Fibroblast of lung (primary cell): ENCODE measurements at places on chromosomes 6 and 20. TPM values are rescaled to one million over a fixed set of nuclear protein-coding genes. Genes with fewer than 3 reads are reported as not detected.
A peak's percentile ranks its signal among the peaks of the same experiment; 100 is the strongest.

DNA sequence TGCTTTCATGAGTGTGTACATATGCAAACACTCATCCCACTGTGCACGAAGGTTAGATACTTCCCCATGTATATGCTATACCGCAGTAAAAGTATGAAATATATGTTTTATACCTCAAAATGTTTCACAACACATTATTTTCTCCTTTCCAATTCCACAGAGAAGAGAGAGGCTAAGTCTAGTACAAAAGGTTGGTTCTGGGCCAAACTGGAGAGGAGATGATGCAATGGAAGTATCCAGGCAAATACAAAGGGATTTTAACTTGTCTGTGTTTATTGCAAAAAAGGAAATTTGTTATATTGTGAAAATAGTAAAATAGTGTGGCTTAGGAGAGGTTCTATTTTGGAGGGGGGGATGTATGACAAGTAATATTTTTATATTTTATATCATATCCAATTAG is 112.6 kb downstream of the PLCB1 start:
- H3K36me3 ChIP-seq: no peaks in the 10 kb centered on the region
- H3K4me3 ChIP-seq: no peak overlapping the region
- H3K27ac ChIP-seq: no peak overlapping the region
- no peaks in the 10 kb centered on the region for H3K27me3 ChIP-seq
- peaks cover 3% of the 10 kb centered on the region for H3K4me1 ChIP-seq
- peak; percentile 56 for DNase-seq

DNA sequence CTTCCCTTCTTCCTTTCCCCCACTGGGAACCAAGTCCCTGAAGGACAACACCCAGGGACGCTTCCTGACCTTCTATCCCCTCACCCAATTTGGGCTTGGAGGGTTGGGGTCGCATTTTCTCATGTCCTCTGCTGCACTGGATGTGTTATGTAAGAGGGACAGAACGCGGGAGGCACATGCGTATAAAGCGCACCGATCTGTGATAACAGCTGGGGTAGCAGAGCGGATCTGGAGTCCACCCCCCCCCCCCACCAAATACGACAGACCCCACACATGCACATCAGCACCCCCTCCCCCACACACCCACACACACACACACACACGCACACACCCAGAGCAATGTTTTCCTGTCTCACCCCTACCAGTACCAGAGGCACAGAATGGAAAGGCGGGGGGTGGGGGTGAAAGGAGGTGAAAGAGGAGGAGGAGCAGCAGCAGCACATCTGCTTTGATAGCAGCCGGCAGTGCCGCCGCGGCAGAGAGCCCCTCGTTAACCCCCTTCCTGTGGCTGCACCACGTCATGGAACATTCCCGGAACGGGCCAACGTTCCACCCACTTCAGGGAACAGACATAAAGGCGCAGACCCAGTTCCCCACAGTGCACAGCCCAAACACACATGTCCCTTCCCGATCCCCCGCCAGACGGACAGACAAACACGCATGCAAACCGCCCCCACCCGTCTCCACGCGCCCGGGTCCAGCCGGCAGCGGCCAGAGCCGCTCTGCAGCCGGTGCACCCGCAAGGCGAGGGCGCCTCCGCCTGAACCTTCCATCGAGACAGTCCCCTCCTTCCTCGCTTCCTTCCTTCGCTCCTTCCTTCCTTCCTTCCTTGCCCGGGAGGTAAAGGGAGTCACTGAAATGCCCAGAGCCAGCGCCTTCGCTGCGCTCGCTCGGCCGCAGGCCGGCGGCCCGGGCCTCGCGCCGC is 590 bp downstream of the HIVEP2 start:
- H3K27ac ChIP-seq: peak overlapping the region; percentile 99
- no peaks in the 10 kb centered on the region for H3K36me3 ChIP-seq
- peak; percentile 94 for DNase-seq
- H3K4me3 ChIP-seq: peak overlapping the region; percentile 95
- H3K4me1 ChIP-seq: peaks cover 7% of the 10 kb centered on the region

DNA sequence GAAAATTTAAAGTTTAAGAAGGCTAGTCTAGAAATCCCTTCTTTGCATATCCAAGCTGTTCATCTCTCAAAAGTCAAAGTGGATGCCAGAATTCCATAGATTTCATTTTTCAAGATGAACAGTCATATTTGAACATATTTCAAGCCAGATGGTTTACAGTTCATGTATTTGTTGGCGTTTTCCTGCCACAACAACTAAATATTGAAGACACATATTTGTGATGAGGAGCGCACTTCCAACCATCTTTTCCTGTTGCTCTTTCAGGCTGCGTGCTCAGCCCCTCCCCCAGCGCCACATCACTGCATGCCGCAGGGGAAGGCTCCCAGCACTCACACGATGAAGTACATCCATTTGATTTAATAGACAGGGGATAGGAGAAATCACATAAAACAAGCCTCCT is 5.9 kb upstream of the NOX3 start:
- H3K4me3 ChIP-seq: no peak overlapping the region
- DNase-seq: peak; percentile 26
- no peaks in the 10 kb centered on the region for H3K4me1 ChIP-seq
- H3K27ac ChIP-seq: no peak overlapping the region
- no peaks in the 10 kb centered on the region for H3K27me3 ChIP-seq

- H3K36me3 ChIP-seq: no peaks in the 10 kb centered on the region
- H3K27me3 ChIP-seq: no peaks in the 10 kb centered on the region
- H3K27ac ChIP-seq: no peak overlapping the region
- no peak overlapping the region for H3K4me3 ChIP-seq
- peak; percentile 8 for DNase-seq
Measured at GRCh38 chr6:168414336-168415097, 26.5 kb upstream of the SMOC2 start.

GRCh38 chr6:53284901-53285300 is 63.8 kb downstream of the ELOVL5 start:
- no peaks in the 10 kb centered on the region for H3K27me3 ChIP-seq
- peaks cover 2% of the 10 kb centered on the region for H3K36me3 ChIP-seq
- H3K4me3 ChIP-seq: no peak overlapping the region
- no peaks in the 10 kb centered on the region for H3K4me1 ChIP-seq
- DNase-seq: no peak
- H3K27ac ChIP-seq: no peak overlapping the region

- H3K27ac ChIP-seq: no peak overlapping the region
- H3K4me3 ChIP-seq: no peak overlapping the region
- no peaks in the 10 kb centered on the region for H3K36me3 ChIP-seq
- H3K27me3 ChIP-seq: peaks cover 7% of the 10 kb centered on the region
- no peaks in the 10 kb centered on the region for H3K4me1 ChIP-seq
Measured at GRCh38 chr6:3345836-3346235, 87.1 kb downstream of the PSMG4 start.

DNA sequence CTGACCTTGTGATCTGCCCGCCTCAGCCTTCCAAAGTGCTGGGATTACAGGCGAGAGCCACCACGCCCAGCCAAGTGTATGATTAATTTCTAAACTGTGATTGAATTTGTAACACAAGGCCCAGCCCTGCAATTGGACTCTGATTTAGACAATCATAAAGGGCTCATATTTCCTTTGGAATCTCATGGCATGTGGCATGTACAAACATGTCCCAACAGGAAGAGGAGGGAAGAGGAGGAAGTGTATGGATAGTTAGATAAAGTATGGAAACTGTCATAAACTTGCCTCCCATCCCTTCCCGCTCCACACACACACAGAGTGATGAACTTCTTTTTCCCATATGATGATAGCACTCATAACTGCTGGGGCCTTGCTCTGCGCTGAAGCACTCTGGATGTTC is 27.2 kb upstream of the QKI start:
- no peaks in the 10 kb centered on the region for H3K4me1 ChIP-seq
- H3K36me3 ChIP-seq: no peaks in the 10 kb centered on the region
- no peak overlapping the region for H3K27ac ChIP-seq

GRCh38 chr6:44157152-44157521 is 1.5 kb upstream of the CAPN11 start:
- DNase-seq: no peak
- no peak overlapping the region for H3K4me3 ChIP-seq
- no peaks in the 10 kb centered on the region for H3K27me3 ChIP-seq
- H3K4me1 ChIP-seq: no peaks in the 10 kb centered on the region
- H3K27ac ChIP-seq: no peak overlapping the region

DNA sequence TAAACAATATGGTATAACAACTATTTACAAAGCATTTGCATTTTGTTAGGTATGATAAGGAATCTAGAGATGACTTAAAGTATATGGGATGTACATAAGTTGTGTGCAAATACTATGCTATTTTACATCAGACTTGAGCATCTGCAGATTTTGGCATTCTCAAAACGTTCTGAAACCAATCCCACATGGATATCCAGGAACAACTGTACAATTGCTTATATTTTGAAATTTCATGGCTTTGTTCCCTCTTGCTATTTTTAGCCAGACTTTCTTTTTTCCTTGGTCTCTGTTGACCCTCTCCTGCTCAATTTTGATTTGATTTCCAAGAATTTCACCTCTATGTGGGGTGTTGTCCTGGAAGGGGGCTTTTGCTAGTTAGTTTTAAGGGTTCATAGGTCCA is 32.9 kb upstream of the UST start:
- H3K27me3 ChIP-seq: no peaks in the 10 kb centered on the region
- no peaks in the 10 kb centered on the region for H3K4me1 ChIP-seq
- no peak overlapping the region for H3K4me3 ChIP-seq
- no peaks in the 10 kb centered on the region for H3K36me3 ChIP-seq

DNA sequence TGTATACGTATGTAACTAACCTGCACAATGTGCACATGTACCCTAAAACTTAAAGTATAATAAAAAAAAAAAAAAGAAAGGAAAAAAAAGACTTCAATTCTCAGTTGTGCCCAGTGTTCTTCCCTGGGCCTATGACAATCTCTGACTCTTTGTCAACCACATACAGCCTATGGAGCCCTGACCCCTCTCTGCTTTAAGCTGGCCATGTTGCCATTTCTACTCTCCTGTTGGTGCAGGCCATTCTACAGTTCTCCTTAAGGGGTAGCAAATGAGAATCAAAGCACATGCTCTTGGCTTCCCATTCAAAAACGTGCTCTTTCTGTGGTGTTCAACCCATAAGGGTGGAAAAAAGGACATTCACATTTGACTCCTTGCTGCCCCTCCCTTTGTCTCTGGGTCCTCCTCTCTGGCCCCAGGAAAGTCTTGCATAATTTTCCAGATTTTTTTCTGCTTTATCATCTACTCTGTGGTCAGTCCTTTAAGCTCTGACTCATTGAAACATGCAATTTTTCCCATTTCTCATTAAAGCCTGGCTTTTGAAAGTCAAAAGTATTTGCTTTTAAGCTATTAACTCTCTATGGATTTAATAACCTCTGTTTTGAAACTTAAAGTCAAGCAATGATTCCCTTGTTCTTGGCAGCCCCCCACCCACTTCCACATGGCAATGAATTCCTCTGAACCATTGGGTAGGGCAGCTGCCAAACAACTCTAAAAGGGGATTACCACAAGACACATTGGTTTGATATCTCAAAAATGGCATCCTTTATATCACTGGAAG is 208.6 kb upstream of the MCHR2 start:
- H3K4me1 ChIP-seq: peaks cover 4% of the 10 kb centered on the region
- H3K27me3 ChIP-seq: no peaks in the 10 kb centered on the region
- peak overlapping the region; percentile 84 for H3K27ac ChIP-seq
- peak; percentile 96 for DNase-seq
- H3K4me3 ChIP-seq: no peak overlapping the region
- no peaks in the 10 kb centered on the region for H3K36me3 ChIP-seq

DNA sequence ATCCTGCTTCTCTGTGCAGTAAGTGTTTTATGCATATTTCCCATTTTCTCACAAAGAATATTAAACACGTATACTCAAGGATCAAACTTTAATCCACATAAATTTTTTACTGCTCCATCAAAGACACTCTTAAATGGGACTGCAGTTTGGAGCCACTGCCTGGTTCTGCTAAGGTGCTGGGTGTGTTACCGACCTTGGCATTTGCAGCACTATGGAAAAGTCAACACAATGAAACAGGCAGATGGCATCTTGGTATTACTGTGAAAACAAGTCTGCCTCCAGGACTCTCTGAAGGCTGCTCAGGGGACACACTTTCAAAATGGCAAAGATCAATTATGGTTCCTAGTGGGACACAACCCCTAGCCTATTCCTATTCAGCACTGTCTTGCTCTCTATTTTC is 17.3 kb upstream of the HLA-G start:
- no peak for DNase-seq
- H3K27me3 ChIP-seq: peaks cover 2% of the 10 kb centered on the region
- no peak overlapping the region for H3K4me3 ChIP-seq
- no peaks in the 10 kb centered on the region for H3K4me1 ChIP-seq
- no peaks in the 10 kb centered on the region for H3K36me3 ChIP-seq

GRCh38 chr6:1950631-1951030 is 294.8 kb downstream of the GMDS start:
- no peak overlapping the region for H3K27ac ChIP-seq
- H3K4me3 ChIP-seq: no peak overlapping the region
- H3K36me3 ChIP-seq: no peaks in the 10 kb centered on the region

DNA sequence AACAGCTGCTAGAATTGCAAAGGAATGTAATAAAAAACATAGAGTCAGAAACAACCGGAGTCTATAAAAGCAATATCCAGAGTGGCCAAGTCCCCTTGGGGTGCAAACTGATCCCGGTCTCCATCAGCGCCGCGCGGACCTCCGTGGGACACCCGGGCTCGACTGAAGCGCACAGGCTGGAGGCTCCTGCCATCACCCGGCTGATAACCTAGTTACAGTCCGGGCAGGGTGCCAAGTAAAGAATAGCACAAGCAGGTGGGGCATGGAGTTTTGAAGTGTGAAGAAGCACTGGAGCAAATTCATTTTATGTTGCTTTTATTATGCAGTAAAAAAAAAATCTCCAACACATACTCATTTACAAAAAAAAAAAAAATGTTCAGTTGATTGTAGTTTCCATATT is 205.1 kb upstream of the GMDS start:
- H3K27ac ChIP-seq: no peak overlapping the region
- no peaks in the 10 kb centered on the region for H3K4me1 ChIP-seq
- no peak for DNase-seq
- no peaks in the 10 kb centered on the region for H3K36me3 ChIP-seq
- H3K27me3 ChIP-seq: peaks cover 7% of the 10 kb centered on the region

GRCh38 chr20:34864216-34864615 is 8.4 kb downstream of the GGT7 start:
- no peak for DNase-seq
- peaks cover 4% of the 10 kb centered on the region for H3K36me3 ChIP-seq
- H3K4me1 ChIP-seq: no peaks in the 10 kb centered on the region
- H3K27ac ChIP-seq: no peak overlapping the region
- no peak overlapping the region for H3K4me3 ChIP-seq
- no peaks in the 10 kb centered on the region for H3K27me3 ChIP-seq

GRCh38 chr6:40918040-40918651 is 120.9 kb downstream of the UNC5CL start:
- no peak overlapping the region for H3K27ac ChIP-seq
- DNase-seq: no peak
- H3K36me3 ChIP-seq: no peaks in the 10 kb centered on the region
- H3K27me3 ChIP-seq: peaks cover 3% of the 10 kb centered on the region
- H3K4me3 ChIP-seq: no peak overlapping the region
- no peaks in the 10 kb centered on the region for H3K4me1 ChIP-seq

DNA sequence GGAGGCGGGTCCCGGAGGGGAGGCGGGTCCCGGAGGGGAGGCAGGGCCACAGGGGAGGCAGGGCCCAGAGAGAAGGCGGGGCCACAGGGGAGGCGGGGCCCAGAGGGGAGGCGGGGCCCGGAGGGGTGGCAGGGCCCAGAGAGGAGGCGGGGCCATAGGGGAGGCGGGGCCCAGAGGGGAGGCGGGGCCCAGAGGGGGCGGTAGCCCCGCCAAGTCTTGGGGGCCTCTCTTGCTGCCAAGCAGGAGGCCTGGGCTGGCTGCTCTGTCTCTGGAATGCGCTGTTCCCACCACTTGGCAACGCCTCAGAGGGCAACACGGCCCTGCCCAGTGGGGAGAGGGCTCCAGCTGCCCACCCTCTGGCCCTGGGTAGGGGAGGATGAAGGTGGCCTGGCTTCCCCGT is 80.5 kb downstream of the YTHDF1 start:
- no peaks in the 10 kb centered on the region for H3K27me3 ChIP-seq
- DNase-seq: no peak
- no peak overlapping the region for H3K4me3 ChIP-seq
- no peaks in the 10 kb centered on the region for H3K4me1 ChIP-seq
- no peaks in the 10 kb centered on the region for H3K36me3 ChIP-seq

Gene BPIFA1
- not detected in 2 replicates for total RNA-seq

Gene CLDN20
- not detected in 2 replicates for total RNA-seq

Gene ECT2L
- total RNA-seq: under 0.01 and 0.17 TPM in 2 replicates

Gene PKIB
- total RNA-seq: 0.51 and 1.3 TPM in 2 replicates
